Mucosa of descending colon (tissue), 3 donors: ENCODE measurements at places on chromosomes 6 and 20. TPM values are rescaled to one million over a fixed set of nuclear protein-coding genes. Genes with fewer than 3 reads are reported as not detected.
A peak's percentile ranks its signal among the peaks of the same experiment; 100 is the strongest.

The ZSCAN23 gene
- total RNA-seq: 3.0 TPM

The HIVEP2 gene
- 17.7 TPM for total RNA-seq

The GSTA5 gene
- total RNA-seq: not detected

The OLIG3 gene
- total RNA-seq: not detected

The OPRM1 gene
- total RNA-seq: 0.57 TPM

The YTHDF1 gene
- total RNA-seq: 32.0 TPM

DNA sequence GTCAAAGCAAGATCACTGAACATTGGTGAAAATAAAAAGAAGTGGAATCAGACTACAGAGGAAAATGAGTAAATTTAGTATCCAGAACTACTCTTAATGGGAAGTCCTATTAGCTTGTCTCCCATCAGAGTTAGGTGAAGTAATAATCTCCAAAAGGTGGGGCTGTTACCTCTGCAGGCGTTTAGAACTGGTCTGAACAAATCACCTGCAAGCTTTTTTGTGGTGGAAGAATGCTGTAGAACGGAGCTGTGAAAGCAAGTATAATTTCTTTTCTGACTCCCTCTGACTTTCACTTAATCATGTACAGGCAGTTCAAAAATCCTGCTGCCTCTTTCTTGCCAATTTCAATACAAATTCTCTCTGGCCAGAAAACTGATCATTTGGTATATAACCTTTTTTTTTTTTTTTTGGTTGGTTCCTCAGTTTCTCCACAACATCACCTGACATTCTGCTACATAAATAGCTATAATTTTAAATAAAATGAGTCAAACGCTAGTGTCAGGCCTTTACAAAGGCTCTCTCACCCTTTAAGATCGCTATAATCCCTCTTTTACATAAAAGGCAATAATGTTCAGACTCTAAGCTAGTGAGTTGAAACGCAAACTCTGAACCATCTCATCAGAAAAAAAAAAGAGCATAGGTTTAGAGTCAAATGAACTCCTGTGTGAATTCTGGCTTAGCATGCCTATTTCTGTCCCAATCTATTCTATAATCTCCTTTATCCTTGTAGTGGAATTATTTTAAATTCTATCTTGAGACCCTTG, 38.8 kb downstream of the CITED2 start:
- no peak for DNase-seq

GRCh38 chr6:14110001-14110818, 7.4 kb upstream of the CD83 start:
- no peak for DNase-seq

DNA sequence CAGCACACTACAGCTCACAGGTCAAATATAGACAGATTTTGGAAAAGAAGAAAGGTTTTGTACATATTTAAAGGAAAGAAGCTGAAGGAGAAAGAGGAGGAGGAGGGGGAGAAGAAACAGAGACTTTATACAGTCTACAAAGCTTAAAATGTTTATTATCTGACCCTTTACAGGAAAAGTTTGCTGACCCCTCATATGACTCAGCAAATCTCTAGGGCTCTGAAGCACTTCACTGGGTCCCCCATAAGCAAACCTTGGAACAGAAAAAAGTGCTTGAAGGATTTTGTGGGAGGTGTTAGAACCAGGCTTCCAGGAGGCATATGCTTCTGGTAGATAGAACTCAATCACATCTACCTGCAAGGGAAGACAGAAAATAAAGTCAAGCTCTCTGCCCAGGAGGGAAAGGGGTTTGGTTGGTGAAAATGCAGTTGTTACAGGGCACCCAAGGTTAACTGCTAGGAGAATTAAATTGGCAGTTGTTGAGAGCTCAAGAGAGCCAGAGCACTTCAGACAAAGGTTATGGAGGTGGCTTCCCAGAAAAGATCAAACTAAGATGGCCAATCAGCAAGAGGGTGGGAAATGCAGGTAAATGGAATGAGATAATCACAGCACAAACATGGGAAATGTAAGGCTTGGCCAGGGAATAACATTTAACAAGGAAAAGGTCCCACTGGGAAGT, 207.4 kb upstream of the SGK1 start:
- no peak for DNase-seq

GRCh38 chr6:168559574-168560098, 118.7 kb downstream of the SMOC2 start:
- no peak for DNase-seq

GRCh38 chr6:54192993-54193392, 81.8 kb downstream of the MLIP start:
- DNase-seq: no peak

- no peak for DNase-seq
These were observed 365.7 kb downstream of the MAFB start for GRCh38 chr20:40323361-40323794.

- no peak for DNase-seq
These were observed 103.4 kb downstream of the TULP4 start for GRCh38 chr6:158415666-158416065.

DNA sequence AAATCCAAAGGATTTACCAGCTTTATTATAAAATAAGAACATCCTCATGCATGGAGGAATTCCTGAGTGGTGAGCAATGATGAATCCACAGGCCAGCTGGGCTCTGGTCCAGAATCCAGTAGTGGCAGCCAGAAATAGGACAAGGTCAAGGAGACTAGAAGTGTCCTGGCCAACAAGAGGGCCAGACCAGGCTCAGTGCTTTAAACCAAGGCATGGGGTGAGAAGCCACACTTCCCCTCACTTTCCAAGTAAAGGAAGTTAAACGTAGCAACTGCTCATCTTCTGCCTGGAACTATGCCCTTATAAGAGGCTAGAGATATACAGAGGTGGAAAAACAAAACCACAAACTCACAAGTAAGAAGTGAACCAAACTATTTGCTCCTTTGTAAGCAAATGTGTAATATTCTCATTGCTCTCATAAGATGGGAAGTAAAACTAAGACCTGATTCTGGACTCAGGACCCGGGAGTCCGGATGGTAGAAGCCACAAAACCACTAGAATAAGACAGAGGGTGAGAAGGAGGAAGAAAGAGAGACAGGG, 253.2 kb downstream of the UST start:
- DNase-seq: peak; percentile 37

DNA sequence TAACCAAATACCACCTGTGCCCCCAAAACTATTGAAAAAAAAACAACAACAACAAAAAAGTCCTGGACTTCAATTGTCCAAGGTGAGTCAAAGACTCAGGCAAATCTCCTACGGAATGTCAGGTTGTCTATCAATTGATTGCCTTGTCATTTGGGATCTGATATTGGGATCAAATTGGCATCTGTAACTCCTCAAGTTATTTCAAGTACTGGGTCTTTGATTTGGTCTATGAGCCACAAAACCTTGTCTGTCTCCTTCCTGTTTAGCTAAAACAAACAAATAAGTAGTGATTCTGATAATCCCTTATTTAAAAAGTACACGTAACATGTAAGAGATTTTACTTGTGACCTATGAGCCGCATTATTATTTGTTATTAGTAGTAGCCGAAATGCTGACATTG, 231.6 kb upstream of the ZNF217 start:
- DNase-seq: no peak

- no peak for DNase-seq
These were observed 313.6 kb upstream of the SULF2 start for GRCh38 chr20:48098866-48099265.

DNA sequence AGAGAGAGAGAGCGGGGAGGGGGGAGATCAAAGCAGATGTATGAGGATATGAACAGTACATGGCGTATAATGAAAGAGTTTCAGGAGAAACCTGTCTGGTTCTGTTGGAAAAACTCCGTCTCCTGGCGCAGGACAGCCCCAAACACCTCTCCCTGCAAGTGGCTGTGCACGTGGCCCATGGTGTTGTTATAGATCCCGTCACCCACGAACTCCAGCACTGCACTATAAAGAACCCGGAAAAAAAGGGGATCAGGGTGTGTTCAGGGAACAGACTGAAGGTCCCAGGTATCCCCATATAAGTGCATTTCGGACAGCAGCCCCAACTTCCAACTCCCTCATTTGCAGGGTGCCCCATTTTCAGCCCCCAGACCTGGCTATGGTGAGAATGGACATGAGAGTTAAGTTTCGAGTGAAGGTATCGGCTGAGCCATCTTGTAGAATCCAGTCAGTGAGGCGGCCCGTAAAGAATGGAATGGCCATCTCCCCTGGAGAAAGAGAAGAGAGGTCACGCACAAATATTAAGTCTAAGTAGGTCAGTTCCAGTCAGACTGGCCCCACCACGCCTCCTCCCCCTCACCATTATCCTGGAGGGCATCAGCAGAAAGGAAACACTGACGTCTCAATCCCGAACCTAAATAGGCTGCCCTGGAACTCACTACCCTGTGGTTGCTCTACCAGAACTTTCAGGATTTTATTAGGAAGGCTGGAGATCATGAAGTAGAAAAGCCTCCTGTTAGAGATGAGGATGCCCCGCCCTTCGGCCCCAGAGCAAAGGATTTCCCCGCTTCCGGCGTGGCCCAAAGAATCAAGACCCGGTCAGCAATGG, 1.3 kb downstream of the TAP1 start:
- DNase-seq: peak; percentile 71

DNA sequence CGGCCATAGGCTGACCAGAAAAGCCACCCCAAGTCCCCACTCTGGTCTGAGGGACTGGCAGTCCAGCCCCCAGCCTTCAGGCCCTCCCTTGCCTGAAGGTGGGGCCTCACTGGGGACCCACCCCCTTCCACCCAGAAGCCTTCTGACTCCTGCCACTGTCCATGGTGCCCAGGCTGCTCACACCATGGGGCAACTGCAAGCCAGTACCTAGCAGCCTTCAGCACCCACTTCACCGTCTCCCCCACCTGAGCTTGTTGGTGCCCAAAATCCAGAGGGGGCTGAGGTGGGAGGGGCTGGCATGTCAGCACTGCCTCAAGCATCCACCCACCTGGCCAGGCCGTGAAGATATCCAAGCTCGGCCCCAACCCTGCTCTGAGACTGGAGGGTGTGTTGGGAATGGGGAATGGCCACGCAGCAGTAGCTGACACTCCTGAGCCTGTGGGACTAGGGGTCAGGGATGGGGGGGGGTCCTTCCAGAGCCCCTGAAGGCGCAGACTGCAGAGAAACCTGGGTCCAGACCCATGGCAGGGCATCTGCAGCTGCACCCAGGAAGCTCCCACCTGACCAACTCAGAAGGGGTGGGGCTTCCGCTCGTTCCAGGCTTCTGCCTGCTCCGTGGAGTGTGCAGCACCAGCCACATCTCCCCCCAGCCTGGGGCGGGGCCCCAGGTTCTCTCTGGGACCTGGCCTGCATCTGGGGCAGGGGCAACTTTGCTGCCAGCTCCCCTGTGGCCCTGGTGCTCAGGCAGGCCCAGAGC, 942.1 kb upstream of the EPHA7 start:
- DNase-seq: no peak

GRCh38 chr6:17395112-17395511, 1.7 kb downstream of the CAP2 start:
- DNase-seq: no peak

GRCh38 chr6:12366731-12367130, 76.6 kb downstream of the EDN1 start:
- no peak for DNase-seq

DNA sequence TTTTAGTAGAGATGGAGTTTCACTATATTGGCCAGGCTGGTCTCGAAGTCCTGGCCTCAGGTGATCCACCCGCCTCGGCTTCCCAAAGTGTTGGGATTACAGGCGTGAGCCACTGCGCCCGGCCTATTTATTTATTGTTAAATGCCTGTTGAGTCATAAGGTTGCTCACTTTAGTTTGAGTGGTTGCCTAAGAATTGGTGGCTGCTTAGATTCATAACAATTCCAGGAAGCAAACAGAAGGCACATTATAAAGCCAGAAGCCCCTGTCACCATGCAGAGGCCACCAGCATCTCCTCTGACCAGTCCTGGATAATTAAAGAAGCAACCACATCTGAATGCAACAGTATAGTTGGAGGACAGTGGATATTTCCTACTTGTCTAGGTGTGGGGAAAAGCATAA, 24.0 kb upstream of the ARMH2 start:
- no peak for DNase-seq

DNA sequence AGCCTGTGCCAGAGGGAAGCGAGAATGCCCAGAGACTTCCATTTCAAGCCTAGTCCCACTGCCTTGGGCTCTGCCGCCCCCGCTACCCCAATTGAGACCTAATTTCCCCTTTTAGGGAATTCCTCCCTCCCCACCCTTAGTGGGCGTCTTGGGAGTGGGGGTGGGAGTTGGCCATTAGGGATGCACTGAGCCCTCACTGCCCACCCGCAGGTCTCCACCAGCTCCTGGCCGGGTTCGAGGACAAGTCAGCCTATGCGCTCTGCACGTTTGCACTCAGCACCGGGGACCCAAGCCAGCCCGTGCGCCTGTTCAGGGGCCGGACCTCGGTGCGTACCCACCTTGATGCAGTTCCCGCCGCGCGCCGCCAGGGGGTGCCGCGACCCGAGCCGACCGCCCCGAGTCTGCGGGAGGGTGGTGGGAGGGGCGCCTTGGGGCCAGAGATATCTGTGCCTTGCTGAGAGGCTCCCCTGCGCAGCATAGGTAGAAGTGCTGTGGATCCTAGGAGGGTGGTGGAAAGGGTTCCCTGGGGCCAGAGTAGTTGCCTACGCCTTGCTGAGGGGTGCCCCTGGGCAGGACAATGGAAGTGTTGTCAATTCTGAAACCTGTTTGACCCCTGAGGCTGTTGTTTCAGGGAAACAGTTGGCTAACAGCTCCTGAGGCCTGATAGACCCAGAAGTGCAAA, 9.2 kb downstream of the ITPA start:
- DNase-seq: peak; percentile 56

DNA sequence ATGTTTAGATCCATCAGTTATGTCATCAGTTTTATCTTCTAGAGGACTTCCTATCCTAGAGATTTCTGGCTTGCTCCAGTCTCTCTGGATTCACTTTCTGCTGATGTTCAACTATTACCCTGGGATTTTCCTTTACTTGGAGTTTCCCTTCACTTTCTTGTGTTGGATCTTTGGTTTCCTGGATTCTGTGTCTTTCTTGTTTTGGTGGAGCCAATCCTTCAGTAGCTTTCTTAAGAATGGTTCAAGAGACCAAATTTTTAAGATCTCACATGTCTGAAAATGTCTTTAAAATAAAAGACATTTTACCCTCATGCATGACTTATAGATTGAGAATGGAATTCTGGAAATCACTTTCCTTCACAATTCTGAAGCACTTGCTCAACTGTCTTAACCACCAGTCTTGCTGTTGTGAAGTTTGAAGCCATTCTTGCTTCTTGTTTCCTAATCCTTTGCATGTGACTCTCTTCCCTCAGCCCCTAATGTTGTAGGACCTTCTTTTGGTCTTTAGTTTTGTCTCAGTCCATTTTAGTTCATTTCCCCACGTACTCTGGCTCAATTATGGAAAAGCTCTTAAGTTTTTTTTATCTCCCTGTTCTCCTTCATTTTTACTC, 87.9 kb downstream of the ARID1B start:
- DNase-seq: no peak

DNA sequence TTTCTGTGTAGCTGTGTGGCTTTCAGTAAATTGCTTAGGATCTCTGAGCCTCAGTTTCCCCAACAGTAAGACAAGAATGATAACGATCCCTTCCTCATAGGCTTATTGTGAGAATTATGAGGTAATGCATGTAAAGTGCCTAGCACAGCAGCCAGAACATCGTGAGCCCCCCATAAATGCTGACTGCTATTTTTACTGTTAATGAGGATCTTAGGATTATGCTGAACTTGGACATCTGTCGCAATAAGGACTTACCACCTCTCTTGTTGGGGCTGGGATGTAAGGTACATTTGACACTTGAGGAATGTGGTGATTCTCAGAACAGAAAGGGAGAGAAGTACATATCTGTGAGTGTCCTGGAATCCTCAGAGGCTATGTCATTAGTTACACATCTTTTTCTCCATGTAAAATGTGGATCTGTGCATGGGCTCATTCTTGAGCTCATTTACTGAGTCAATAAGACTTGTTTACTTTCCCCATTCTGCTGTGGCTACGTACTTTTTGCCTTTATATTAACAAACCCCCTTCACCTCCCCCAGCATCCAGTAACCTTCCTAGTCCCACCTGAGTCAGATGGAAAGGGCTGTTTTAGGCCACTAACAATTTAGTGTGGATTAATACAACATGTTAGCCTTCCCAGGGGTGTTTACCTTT, 64.4 kb upstream of the PLEKHG1 start:
- DNase-seq: no peak
